Jurkat, Clone E6-1 (cell line): ENCODE measurements at places on chromosomes 12 and 14.

DNA sequence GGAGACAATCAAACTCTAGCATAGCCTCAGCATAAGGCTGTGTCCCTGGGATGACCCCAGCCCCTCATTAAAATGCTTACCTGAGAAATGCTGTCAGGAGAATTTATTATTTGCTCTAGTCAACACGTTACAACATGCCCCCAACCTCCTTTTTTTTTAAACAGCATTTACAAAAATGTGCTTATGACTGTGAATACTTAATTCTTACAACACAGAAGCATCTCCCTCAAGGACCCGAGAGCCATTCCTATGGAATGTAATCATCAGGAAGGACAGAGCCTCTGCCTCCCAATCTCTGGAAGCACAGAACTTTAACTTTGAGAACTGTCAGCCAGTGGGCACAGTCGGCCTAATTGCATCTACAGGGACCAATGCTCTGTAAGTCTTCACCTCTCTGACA is 136.6 kb upstream of the OVCH1 start:
- no peak for DNase-seq

- no peak for DNase-seq
These were observed 344.1 kb upstream of the PDE3A start for GRCh38 chr12:20024194-20024593.

DNA sequence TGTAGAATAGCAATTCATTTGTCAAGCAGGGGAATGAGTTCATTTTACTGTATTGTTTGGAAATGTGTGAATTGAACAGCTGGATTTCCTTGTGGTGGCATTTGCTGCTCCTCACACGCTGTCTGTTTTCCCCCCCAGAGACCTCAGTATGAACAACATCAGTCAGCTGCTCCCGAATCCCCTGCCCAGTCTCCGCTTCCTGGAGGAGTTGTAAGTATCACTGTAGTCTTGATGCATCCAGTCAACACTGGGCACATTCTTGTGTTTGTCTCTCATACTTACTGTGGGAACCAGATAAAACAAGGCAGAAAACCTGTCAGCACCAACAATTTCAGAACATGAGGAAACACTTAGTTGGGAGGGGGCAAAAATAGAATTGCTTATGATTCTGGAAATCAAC is 64.9 kb downstream of the LGR5 start:
- no peak for DNase-seq

DNA sequence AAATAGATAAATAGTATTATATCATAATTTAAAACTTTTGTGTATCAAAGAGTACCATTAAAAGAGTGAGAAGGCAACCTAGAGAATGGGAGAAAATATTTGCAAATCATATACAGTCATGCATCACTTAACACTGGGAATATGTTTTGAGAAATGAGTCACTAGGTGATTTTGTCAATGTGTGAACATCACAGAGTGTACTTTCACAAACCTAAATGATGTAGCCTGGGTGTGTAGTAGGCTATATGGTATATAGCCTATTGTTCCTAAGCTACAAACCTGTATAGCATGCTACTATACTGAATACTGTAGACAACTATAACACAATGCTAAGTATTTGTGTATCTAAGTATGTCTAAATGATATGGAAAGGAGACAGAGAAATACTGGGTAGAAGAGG is 48.0 kb upstream of the ARID2 start:
- DNase-seq: no peak

DNA sequence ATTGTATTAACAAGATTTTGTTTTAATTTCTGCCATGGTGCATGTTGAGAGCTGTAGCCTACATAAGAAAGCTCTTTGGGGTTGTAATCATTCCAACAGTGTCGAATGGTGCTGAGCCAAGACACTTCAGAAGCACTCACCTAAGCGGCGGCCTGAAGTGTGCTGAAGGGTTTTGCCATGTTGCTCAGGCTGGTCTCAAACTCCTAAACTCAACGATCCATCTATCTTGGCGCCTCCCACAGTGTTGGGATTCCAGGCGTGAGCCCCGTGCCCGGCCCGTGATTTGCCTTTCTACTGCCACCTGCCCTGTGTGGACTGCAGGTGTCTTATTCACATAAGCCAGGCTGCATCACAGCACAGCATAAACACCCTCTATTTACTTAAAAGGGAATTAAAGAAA is 48.9 kb downstream of the AMN start:
- DNase-seq: no peak

DNA sequence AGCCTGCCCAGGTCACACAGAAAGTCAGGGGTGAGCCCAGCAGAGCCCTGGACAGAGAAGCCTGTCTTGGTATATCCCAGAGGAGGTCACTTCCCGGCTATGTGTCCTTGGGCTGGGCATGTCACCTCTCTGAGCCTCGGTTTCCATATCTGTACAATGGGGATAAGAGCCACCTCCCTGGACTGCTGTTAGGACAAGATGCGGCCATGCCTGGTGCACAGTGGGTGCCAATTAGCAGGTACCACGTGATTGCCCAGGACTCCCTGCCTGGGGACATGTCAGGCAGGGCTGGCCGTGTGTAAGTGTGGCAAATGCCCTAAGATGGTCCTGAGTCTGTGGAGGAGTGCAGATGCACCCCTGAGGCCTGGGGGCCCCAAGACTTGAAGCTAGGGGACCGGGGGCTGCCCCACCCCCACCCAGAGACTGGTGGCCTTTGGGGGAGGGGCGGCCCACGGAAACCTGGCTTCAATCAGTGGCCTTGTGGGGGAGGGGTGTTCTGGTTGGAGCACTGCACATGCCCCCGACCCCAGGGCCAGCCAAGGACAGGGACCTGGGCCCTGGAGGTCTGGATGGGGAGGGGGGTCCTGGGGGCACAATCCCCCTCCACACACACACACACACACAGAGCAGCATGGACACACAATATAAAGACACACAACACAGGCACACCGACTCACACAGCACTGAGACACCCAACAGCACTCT is 878 bp downstream of the TMEM119 start:
- DNase-seq: no peak

DNA sequence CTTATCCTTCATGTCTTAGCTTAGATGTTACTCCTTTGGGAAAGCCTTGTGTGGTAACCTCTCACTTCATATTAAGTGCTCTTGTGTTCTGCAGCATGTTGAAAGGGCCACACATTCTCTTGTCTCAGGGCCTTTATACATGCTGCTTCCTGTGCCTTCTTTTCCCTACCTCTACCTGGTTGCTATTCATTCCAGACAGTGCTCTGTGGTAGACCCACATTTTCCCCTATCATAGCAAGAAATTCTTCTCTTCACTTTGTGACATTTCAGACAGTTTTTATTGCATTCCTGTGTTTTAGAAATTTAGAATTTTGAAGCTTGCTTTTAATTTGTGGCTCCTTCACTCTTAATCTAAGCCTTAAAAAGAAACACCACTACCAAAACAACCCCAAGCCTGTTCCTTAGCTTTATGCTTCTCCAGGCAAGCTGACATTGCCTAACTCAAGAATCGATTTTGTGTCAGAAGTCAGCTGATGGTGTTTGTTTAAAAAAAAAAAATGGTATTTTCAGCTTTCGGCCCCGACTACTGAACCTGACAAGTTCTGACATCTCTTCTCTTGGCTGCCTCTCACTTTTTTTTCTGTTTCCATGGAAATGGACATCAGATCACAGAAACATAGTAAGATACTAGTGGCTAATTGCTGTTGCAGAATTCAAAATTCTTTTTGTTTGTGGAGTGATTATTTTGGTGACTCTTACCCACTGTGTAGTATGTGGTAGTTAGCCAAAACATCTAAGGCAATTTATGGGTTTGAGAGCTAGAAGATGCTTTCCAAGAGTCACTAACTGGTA is 156.3 kb downstream of the NUBPL start:
- DNase-seq: no peak

- no peak for DNase-seq
These were observed 91.7 kb downstream of the ZFP36L1 start for GRCh38 chr14:68701001-68701741.

DNA sequence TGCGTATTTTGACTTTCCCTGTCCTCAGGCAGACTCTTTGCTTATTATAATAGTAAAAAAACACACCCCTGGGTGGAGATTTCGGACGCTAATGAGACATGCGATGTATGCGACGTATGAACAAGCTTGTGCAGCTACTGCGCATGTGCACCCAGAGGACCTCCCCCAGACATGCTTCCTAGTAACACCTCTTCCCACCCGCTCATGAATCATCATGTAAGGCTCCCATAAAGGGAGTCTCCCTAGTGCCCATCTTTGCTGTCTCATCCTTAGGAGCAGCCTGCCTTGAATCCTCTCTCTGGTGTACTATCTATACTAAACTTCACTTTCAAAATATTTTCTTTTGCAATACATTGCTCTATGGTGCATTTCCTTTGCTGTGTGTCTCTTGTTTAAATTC is 210.1 kb downstream of the TMEM132D start:
- no peak for DNase-seq
